Psoas muscle (tissue), 8 donors: ENCODE measurements at places on chromosomes 11 and 22. TPM values are rescaled to one million over a fixed set of nuclear protein-coding genes. Genes with fewer than 3 reads are reported as not detected.

CARD18 gene
- total RNA-seq = not detected

FOLR1 gene
- not detected for total RNA-seq

OR51B4 gene
- total RNA-seq = not detected

GUCY1A2 gene
- total RNA-seq = 12.4 TPM

ENDOD1 gene
- total RNA-seq = 34.9 TPM

EHF gene
- 0.10 TPM for total RNA-seq

MYO7A gene
- 2.7 TPM for total RNA-seq

- DNase-seq = no peak
Measured at GRCh38 chr22:50299785-50300619, 7.4 kb downstream of the PLXNB2 start.

GRCh38 chr11:67451658-67451976 is 912 bp downstream of the GPR152 start:
- DNase-seq = no peak

- no peak for DNase-seq
Measured at GRCh38 chr11:130675917-130676316, 227.5 kb downstream of the ADAMTS15 start.

DNA sequence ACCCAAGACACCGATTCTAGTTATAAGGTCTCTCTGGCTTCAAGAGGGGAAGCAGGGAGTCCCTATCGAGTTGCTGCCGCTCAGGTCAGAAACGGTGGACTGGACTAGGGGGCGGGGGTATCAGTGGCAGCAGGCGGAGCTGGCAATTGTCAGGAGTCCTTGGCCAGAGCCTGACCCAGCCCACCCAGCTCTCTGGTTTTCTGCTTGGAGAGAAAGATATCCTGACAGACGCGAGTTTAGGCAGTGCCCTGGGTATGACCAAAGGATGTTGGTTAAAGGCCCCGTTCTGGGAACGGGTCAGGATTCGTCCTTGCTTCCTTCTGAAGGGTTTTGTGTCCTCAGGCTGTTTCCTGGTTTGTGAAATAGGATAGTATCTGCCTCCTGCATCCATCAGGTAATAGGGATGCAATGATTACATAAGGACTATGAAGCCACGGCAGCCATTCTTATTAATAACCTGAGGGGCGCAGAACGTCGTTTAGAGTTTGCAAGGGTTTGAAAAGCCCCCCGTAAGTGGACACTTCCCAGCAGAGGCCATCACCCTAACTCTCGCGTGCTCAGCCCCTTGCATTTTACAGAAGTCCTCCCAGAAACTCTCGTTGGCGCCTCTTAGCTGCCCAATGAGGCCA is 700 bp upstream of the DEPDC5 start:
- DNase-seq = peak; percentile 39

DNA sequence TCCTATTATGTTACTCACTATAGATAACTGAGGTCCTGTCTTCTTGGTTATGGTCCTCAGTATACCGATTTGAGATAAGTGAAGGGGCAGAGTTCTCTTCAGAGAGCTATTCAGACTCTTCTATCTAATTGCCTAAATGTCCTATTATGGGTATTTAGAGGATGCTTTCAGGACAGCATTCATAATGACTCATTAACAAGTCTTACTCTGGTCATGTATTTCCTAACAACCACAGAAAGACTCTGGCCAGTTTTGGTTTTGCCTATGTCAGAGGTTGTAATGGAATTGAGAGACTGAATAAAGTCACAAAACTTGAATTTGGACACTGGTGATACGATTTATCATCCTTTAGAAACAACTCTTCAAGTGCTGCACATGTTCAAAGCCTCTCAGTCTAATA is 1233.0 kb downstream of the JRKL start:
- no peak for DNase-seq

DNA sequence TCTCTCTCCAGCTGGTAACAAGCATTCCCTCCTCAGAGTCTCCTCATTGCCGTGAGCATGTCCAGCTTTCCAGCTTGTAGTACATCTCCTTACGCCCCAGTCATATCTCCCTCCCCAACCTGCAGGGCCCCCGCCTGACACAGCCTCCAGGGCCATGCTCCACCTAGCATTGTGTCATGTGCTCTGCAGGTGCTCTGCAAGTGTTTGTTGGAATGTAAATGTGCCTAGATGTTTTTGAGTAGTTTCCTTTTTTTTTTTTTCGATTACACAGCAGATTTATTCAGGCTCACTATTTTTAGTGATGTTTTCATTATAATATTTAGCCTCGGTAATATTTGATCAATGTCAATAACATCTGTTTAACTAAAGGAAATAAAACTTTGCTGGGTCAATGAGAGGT is 82.5 kb downstream of the NCAM1 start:
- no peak for DNase-seq

- no peak for DNase-seq
Measured at GRCh38 chr11:116104498-116105174, 600.4 kb upstream of the CADM1 start.

- no peak for DNase-seq
Measured at GRCh38 chr11:62608776-62609175, 3.8 kb downstream of the EML3 start.

GRCh38 chr11:66559866-66560676 is 8.3 kb downstream of the CTSF start:
- DNase-seq = no peak

DNA sequence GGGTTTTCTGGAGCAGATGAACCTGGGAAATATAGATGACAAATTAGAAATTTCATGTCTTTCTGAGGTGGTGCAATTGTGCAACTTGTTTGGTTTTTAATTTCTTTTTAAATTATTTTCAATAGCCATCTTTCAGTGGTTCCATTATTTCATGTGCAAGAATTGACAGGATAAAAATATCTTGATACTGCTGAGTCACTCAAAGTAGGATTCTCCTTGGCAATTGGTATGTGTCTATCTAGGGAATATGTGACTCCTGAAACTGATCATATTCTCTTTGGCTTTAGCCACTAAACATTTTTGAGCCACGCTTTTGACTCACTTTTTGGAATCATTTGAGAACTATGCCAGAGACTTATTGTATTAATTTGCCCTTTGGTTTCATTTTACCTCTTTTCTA is 331.5 kb downstream of the KCNA4 start:
- no peak for DNase-seq

DNA sequence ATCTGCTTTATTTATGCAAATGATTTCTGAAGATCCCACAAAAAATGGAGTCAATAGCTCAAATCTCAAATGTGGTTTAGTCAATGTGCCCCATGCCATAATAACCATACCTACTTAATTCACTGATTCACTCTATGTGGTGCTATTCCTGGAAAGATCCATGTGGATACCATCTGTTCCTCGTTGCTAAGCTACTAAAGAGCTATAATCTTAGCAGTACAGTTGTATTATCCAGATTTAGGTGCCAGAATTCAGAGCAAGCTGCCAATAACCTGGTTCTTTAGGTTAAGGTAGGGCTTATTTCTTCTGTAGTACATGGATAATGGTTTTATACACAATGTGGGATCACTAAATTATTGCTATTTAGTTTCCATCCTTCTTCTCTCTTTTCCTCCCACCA is 974.7 kb upstream of the CCDC90B start:
- no peak for DNase-seq

DNA sequence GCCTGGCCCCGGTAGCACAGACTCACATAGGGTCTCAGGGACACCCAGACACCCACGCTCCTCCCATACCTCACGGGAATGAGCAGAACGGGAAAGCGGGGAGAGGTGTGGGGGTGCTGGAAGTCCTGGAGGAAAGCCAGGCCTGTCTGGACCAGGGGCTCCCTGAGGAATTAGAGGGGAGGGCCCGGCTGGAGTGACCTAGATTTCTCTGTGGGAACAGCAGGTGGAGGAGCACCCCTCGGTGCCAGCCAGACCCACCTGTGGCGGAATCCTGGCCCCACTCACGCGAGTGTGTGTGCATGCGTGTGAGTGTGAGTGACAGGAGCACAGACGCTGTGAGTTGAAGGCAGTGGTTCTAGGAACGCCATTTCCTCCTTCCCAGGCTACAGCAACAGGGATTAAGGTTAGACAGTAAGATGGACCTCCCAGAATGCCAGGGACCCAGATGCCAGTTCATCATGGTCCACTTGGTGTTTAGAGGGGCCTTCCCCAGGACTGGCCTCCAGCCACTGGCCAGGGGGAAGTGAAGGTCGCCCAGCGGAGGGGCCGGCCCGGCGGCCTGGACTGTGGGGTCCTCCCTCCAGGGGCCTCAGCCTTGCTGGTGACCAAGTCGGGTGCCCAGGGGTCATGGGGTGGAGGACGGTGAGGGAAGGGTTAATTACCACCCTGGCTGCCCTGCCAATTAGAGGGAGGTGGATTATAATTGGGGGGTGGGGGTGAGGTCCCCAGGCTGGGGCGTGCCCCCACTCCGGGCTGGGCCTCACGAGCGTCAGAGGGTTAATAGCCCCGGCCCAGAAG is 1.0 kb downstream of the PKP3 start:
- no peak for DNase-seq

DNA sequence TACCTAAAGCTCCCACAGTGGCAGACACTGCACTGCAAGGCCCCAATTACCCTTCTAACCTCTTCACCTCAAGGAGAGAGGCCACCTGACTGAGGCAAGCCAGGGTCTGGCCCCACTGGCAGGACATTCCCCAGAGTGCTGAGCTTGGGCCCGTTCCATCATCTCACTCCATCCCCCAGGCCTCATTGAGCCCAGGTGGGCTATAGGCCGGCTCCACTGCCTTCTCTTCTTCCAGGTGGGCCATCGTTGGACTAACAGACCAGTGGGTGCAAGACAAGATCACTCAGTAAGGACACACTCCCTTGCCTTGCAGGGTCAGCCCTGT is 19.1 kb downstream of the CDC45 start:
- DNase-seq = no peak

- peak; percentile 53 for DNase-seq
Measured at GRCh38 chr22:29150701-29151100, 55.0 kb upstream of the EMID1 start.

DNA sequence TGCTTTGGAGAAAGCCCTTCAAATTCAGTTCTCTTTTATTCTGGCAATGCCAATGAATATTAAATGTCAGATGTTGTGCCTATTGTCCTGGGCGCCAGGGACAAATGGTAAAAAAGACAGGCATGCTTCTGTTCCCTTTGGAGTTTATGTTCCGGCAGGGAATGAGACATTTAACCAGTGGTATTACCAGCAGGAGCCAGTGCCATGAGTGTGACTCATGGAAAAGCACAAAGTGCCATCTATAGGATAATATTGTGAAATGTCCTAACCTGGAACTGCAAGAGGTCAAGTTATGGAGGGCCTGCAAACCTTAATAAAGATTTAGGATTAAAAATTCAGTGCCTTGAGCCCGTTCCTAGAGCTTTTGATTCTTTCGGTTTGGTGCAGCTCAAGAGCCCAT is 39.5 kb downstream of the REXO2 start:
- no peak for DNase-seq

DNA sequence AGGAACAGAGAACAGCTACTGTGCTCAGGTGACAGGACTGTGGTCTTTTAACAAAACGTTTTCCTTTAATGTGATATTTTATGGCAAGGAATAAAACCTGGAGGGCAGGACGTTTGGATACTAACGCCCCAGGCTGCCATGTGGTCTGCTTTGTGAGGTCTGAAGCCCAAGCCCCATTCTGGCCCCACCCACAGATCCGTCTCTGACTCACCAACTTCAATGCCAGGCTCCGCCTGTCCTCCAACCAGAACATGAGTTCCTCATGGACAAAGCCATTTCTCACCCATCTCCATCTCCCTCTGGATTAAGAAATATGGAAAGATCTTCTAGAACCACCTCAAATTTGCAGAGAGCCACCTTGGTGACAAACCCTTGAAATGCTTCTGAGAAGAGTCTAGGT is 148.8 kb downstream of the CRYBB2 start:
- peak; percentile 53 for DNase-seq

DNA sequence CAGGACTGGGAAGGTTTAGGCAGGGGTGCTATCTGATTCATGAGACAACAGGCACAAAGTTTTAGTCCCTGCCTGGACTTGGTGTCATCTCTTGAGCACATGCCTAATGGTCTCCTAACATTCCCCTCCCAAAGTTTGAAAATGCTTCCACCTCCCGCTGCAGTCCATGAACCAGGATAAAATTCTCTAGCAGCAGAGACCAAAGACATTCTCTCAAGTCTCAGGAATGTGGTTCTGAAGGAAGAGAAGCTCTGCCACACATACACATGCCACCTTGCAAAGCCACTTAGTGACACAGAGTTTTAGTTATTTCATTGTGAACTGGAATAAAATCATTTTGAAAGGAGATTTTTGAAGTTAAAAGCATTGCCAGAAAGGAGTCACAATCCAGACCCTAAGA is 15.5 kb downstream of the OR51B6 start:
- no peak for DNase-seq

- DNase-seq = no peak
Measured at GRCh38 chr11:5736396-5736795, at the start of gene OR56B1. OR56B1 (plus strand) TSS chr11:5736448; CDS start chr11:5736517, 69 bp downstream.

DNA sequence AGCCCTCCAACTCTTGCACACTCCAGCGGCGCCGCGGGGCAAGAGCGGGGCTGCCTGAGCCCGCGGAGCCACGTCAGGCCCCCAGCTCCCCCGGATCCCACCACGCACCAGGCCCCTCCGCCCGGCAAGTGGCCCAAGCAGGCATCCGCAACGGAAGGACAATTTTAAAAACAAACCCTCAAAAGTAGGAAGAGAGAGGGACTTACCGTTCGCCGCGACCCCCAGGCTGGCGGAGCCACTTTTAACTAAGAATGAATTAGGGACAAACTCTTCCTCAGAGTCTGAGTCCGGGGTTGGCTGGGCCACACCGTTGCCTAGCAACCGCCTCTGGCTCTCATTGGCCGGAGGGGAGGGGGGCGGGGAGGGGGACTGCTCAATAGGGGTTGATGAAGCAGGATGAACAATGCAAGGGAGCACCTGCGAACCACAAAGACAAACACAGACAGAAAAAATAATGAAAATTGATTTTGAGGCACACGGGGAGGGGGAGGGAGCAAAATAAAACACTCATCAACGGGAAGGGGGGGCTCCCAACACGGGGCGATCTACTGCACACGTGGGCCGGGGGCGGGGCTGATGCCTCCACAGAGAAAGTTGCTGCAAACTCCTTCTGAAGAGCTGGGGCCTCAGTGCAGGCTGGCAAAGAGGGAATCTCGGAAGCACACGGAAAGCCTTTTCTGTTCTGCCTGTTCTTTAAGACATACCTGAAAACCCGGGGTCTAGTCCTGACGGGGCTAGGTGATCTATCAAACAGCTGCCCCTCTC is 387.5 kb upstream of the NARS2 start:
- no peak for DNase-seq

DNA sequence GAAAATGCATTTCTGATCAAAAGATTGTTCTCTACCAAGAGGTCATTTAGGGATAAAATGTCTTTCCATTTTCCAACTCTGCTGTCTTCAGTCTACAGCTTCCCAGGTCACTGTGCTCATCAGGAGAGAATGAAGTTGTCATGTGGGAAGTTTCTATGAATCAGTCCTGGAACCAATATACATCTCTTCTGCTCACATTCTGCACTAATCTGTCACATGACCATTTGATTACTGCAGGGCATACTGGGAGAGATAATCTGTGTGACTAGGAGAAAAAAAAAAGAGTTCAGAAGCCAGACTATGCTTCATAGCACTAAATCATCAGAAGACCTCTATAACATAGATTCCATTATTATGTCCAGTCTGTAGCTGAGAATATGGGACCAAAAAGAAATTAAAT is 611.5 kb downstream of the KCNA4 start:
- no peak for DNase-seq
